SK-N-SH (cell line): ENCODE measurements at places on chromosomes 1 and 21. TPM values are rescaled to one million over a fixed set of nuclear protein-coding genes. Genes with fewer than 3 reads are reported as not detected.
A peak's percentile ranks its signal among the peaks of the same experiment; 100 is the strongest.

DNA sequence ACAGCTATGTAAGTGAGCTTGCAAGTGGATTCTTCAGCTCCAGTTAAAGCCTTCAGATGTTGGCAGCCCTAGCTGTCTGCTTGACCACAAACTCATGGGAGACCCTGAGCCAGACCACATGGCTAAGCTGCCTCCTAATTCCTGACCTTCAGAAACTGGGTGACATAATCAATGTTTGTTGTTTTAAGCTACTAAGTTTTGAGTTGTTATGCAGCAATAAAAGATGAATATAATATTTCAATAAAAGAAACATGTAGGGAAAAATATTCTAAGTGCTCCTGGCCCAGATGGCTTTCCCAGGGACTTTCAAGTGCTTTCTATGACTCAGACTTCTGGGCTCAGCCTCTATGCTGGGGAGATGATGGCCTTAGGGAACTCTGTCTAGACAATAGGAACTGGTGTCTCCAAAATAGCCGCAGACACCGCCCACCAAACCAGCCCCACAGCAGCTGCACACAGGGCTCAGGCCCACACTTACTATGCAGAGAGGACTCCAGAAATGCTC lies 20.3 kb upstream of the AZIN2 start:
- H3K4me1 ChIP-seq: peaks cover 5% of the 10 kb centered on the region; the same call in 1 of the 2 replicates
- no peaks in the 10 kb centered on the region for H3K27me3 ChIP-seq
- no peak for DNase-seq
- H3K36me3 ChIP-seq: no peaks in the 10 kb centered on the region
- H3K4me3 ChIP-seq: no peak overlapping the region

GRCh38 chr21:37458669-37459276 lies 92.2 kb downstream of the DYRK1A start:
- H3K36me3 ChIP-seq: no peaks in the 10 kb centered on the region
- peak overlapping the region; percentile 58; the same call in 1 of the 2 replicates for H3K27ac ChIP-seq
- peaks cover 39% of the 10 kb centered on the region for H3K4me1 ChIP-seq
- H3K27me3 ChIP-seq: no peaks in the 10 kb centered on the region

- no peak for DNase-seq
- no peaks in the 10 kb centered on the region for H3K27me3 ChIP-seq
- H3K36me3 ChIP-seq: no peaks in the 10 kb centered on the region
These were observed 213.1 kb downstream of the PCP4 start for GRCh38 chr21:40080385-40080784.

- no peak for DNase-seq
- H3K4me3 ChIP-seq: peak overlapping the region; percentile 96
- H3K4me1 ChIP-seq: peaks cover 7% of the 10 kb centered on the region
These were observed 1.3 kb downstream of the TRIM33 start for GRCh38 chr1:114509596-114510273.

- no peak overlapping the region for H3K4me3 ChIP-seq
- no peaks in the 10 kb centered on the region for H3K27me3 ChIP-seq
- peaks cover 62% of the 10 kb centered on the region for H3K4me1 ChIP-seq
- H3K27ac ChIP-seq: no peak overlapping the region
- DNase-seq: no peak
These were observed 62.1 kb downstream of the SLC66A1 start for GRCh38 chr1:19374083-19374801.

DNA sequence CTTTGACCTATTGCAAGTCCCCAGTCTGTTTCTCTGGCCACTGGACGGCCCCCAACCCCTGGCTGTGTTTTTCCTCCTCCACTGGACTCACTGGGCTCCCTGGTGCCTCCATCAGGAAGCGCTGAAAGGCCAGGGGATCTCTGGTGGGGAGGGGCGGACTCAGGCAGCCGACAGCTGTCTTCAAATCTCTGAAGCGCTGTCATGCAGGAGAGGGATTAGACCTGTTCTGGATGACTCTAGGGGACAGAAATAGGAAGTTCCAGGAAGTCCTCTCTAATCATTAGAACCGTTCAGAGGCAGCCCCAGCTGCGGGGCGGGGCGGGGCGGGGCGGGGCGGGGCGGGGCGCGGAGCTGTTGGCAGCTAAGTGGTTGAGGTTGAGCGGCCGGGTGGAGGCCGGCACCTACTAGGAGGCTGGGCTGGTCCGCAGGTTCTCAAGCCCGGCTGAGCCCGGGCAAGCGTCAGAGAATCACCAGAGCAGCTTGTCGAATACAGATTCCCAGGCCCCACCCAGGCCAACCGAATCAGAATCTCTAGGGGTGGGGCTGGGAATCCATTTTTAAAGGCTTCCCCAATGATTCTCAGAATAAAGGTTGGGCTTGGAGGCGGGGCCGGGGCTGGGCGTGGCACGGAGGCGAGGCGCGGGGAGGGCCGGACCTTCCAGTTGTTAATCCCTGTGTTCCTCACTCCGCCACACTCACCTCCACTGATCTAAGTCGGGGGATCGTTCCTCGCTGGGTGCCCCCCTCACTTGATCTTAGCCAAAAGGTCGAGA lies 11.4 kb upstream of the PHLDA3 start:
- H3K27me3 ChIP-seq: no peaks in the 10 kb centered on the region
- DNase-seq: no peak
- H3K27ac ChIP-seq: no peak overlapping the region
- no peak overlapping the region for H3K4me3 ChIP-seq

DNA sequence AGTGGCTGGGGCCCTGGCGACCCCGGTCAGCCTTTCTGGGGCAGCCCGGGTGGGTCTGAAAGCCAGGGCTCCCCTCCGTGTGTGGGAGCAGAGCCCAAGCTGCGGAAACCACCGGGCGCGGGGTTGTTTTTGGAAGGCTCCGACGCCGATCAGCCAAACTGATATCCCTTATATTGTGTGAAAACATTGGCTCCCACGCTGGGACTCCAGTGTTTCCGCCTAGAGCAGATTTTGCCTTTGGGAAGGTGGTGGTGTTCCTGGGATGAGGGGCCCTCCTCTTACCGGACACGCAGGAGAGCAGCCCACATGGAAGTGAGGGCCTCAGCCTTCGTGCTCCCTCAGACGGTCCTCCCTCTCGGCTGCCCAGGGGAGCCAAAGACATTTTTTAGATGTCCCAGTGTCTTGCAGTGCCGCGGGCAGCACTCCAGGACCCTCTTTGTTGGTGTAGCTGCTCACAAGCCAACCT lies 54.3 kb downstream of the NGF start:
- no peak overlapping the region for H3K27ac ChIP-seq
- no peak for DNase-seq
- H3K36me3 ChIP-seq: peaks cover 25% of the 10 kb centered on the region; the same call in 1 of the 2 replicates
- H3K27me3 ChIP-seq: no peaks in the 10 kb centered on the region

- no peaks in the 10 kb centered on the region; the same call in 1 of the 2 replicates for H3K4me1 ChIP-seq
- no peaks in the 10 kb centered on the region for H3K27me3 ChIP-seq
- no peaks in the 10 kb centered on the region for H3K36me3 ChIP-seq
- H3K27ac ChIP-seq: no peak overlapping the region
- no peak for DNase-seq
These were observed 116.7 kb upstream of the F3 start for GRCh38 chr1:94658221-94658620.

- H3K4me1 ChIP-seq: peaks cover 3% of the 10 kb centered on the region; the same call in 1 of the 2 replicates
- no peaks in the 10 kb centered on the region for H3K27me3 ChIP-seq
- no peak overlapping the region for H3K4me3 ChIP-seq
These were observed 76.3 kb downstream of the USP24 start for GRCh38 chr1:55138823-55139222.

DNA sequence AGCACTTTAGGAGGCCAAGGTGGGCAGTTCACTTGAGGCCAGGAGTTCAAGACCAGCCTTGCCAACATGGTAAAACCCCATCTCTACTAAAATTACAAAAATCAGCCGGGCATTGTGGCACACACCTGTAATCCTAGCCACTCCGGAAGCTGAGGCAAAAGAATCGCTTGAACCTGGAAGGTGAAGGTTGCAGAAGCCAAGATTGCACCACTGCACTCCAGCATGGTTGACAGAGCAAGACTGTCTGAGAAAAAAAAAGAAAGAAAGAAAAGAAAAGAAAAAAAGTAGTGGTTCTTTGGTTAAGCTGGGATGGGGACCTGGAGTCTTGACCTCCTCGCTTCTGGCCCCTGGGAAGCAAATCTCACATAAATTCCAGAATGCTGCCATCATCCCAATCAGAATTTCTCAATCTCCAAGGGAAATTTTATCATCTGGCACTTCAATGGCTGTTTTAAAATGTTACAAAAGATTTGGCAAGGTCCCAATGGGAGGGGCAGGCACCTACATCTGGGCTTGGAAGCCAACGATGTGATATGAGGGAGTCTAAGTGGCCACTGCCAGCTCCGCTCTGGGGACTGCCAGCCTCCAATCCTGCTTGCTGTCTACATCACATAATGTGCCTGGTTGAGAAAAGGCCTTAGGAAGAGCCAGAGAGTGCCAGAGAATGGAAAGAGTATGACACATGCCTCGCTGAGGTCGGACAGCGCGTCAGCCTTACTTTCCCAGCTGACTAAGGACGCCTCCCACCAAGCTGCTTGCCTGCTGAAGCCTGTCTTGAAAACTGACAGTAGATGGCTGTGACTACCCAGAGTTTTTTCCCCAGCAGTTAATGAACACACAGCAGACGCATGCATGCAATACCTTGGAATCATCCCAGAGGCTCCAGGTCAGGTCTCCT lies 42.1 kb upstream of the SRP9 start:
- H3K27me3 ChIP-seq: no peaks in the 10 kb centered on the region
- DNase-seq: peak; percentile 53
- H3K27ac ChIP-seq: peak overlapping the region; percentile 93

- H3K36me3 ChIP-seq: peaks cover 6% of the 10 kb centered on the region
- H3K4me1 ChIP-seq: peaks cover 4% of the 10 kb centered on the region; the same call in 1 of the 2 replicates
- no peak overlapping the region for H3K4me3 ChIP-seq
- DNase-seq: no peak
- no peaks in the 10 kb centered on the region for H3K27me3 ChIP-seq
These were observed 125.0 kb upstream of the DMRTA2 start for GRCh38 chr1:50548243-50548642.

- H3K27me3 ChIP-seq: no peaks in the 10 kb centered on the region
- H3K4me3 ChIP-seq: no peak overlapping the region
- DNase-seq: no peak
- no peaks in the 10 kb centered on the region for H3K36me3 ChIP-seq
- peaks cover 37% of the 10 kb centered on the region for H3K4me1 ChIP-seq
- peak overlapping the region; percentile 96 for H3K27ac ChIP-seq
These were observed 40.5 kb downstream of the EPHB2 start for GRCh38 chr1:22751124-22751531.

DNA sequence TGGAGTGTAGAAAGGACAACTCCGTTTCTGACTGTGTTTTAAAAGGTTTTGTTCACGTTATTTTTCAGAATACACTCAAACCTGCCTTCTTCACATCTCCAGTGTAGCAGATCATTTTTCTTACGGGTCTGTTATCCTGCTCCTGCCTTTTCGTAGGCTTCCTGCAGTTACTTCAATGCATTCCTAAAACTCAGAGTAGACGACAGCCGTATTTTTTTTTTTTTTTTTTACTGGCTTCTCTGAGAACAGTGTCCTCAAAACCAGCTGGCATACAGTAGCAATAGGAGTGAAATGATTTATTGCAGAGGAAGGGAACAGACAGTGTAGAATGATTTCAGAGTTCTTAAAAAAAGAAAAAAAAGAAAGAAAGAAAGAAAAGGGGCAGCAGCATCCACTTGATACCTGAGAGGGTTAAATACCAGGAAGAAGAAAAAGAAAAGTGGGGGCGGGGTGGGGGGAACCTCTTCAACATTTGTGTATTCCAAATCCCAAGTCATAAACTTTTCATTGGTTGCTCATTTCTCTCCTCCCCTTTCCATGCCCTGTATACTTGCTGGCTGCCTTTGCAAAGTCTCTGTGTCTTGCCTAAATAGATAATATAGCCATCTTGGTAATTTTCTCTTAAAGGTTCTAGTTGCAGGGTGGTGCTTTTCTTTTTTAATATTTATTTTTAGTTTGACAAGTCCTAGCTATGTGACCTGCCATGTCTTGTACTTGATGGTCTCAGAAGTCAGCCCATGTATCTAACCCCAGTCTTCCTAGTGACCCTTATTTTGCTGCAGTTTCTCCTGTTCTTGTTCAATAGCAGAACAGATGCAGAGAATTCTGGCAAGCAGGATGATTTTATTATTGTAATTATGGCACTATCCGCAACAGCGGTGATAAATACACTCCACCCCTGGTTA lies 2.8 kb downstream of the TGFB2 start:
- peak overlapping the region; percentile 52; the same call in 1 of the 2 replicates for H3K4me3 ChIP-seq
- H3K36me3 ChIP-seq: peaks cover 5% of the 10 kb centered on the region; the same call in 1 of the 2 replicates
- peaks cover 22% of the 10 kb centered on the region for H3K4me1 ChIP-seq
- H3K27me3 ChIP-seq: no peaks in the 10 kb centered on the region

DNA sequence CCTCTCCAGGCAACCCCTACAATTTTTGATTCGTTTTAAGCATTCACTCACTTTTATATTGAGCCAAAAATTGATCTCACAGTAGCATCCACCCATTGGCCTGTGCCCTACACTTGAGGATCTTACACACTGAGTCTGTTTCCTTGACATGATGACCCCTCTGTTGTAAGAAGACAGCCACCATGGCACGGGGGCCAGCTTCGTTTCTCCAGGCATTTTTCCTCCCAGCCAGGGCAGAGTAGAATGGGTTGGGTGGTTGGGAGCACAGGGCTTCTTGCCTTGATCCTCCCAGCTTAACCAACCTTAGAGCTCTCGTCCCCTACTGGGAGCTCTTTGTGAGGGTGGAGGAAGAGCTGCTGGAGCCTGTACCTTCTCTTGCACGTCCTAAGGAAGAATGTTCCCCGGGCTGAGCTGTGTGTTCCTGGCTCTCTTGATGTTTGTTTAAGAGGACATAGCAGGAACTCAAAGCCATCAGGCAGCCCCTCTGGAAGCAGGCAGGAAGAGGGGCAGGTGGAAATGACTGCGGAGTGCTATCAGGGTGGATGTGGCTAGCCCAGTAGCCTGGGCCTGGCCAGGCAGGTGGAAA lies 213.2 kb upstream of the TMEM51 start:
- H3K4me3 ChIP-seq: no peak overlapping the region
- no peaks in the 10 kb centered on the region for H3K36me3 ChIP-seq
- H3K27me3 ChIP-seq: no peaks in the 10 kb centered on the region
- H3K27ac ChIP-seq: no peak overlapping the region

- no peaks in the 10 kb centered on the region for H3K27me3 ChIP-seq
- peaks cover 47% of the 10 kb centered on the region for H3K4me1 ChIP-seq
- H3K36me3 ChIP-seq: no peaks in the 10 kb centered on the region
- H3K4me3 ChIP-seq: no peak overlapping the region
These were observed 52.2 kb downstream of the SDC3 start for GRCh38 chr1:30856260-30856790.

- DNase-seq: no peak
- H3K4me3 ChIP-seq: no peak overlapping the region
- no peaks in the 10 kb centered on the region for H3K4me1 ChIP-seq
- no peak overlapping the region for H3K27ac ChIP-seq
- H3K36me3 ChIP-seq: no peaks in the 10 kb centered on the region
These were observed 103.4 kb downstream of the PAX7 start for GRCh38 chr1:18734001-18734400.

DNA sequence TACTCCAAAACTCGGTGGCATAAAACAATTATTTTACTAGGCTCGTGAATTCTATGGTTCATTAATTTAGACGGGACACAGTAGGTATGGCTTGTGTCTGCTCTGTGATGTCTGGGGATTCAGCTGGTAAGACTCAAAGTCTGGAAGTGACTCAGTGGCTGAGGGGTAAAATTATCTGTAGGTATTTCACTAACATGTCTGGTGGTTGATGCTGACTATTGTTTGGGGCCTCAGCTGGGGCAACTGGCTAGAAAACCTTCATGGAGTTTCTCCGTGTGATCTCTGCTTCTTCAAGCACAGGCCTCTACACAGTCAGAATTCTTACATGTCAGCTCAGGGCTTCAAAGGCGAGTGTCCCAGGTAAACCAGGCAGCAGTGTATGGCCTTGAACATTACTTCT lies 41.2 kb upstream of the KLF17 start:
- no peaks in the 10 kb centered on the region for H3K36me3 ChIP-seq
- H3K4me3 ChIP-seq: no peak overlapping the region
- H3K4me1 ChIP-seq: peaks cover 5% of the 10 kb centered on the region; the same call in 1 of the 2 replicates
- no peaks in the 10 kb centered on the region for H3K27me3 ChIP-seq

ATP13A2 gene
- 15.9 and 29.3 TPM in 2 replicates for polyA plus RNA-seq

CFAP141 gene
- not detected in 2 replicates for polyA plus RNA-seq

CD1E gene
- polyA plus RNA-seq: not detected in 2 replicates

TEDDM1 gene
- polyA plus RNA-seq: not detected in 2 replicates

C1orf74 gene
- polyA plus RNA-seq: 1.5 and 2.1 TPM in 2 replicates
